Activated CD4-positive, alpha-beta T cell treated with anti-CD3 and anti-CD28 coated beads, Interleukin-2, amount 50 U/mL, for 4 hours (primary cell): ENCODE measurements at places on chromosomes 13 and 19.

GRCh38 chr13:49240017-49240416 is 7.7 kb upstream of the CDADC1 start:
- peak; percentile 37 for DNase-seq

DNA sequence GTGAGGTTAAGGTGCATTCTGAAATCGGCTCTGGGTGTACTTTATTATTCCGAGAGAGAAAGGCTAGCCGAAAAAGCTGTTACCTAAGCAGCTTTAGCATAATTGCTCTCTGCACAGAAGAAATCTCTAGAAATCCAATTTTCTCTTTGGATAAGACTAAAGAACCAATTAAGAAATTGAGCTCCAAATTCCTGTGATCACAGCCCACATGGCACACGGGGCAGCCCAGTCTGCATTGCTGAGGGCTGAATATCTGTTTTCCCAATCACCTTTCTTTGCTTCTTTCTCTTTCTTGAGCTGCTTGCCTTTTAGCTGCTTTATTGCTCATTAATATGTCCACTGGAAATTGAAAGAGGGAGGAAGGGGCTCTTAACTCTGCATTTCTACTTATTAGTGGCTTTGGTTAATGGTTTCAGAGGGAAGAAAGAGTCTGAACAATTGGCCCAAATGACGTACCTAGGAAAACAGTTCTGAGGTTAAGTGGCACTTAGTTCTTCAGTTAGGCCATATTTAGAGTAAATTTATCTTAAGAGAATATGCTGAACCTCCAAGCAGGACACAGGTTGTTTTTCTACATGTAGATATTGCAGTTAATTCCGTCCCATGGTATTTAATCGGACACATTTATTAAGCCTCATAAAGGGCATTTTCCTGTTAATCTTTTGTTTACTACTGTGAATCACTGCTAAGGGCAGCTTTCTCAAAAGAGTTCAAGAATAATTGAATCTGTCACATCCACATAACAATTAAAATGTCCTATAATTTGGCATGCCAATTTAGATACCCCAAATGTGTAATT is 265.7 kb downstream of the ABCC4 start:
- no peak for DNase-seq

- no peak for DNase-seq
Measured at GRCh38 chr13:84659359-84659661, 777.0 kb upstream of the SLITRK1 start.

DNA sequence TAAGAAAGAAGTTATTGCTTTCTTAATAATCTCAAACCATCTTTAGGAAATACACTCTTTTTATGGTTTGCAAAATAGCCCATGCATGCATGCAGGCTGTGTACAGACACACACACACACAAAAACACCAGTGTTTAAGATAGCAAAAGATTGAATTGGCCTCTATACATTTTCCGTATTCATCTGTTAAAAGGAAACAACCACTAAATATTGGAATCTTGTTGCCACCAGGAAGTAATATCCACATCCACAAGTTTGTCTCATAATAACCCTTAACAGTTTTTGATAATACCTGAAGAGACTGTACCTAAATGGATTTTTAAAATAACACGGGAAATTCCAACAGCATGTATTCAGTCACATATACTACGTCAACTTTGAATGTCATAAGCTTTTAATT is 7.3 kb upstream of the MAB21L1 start:
- DNase-seq: no peak

DNA sequence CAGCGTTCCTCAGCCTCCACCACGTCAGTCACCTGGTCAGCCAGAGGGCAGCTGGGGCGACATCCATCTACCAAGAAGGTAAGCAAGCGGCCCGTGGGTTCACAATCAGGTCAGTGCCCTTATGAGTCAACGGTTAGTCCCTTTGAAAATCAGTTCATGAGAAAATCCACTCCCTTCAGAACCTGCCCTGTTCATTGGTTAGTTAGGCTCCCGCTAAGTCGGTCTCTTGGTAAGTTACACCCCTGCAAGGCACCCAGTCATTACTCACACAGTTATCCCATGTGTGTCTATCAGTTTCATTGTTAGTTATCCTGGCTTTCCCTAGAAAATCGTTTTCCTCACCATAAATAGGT is 564 bp downstream of the SIGLECL1 start:
- DNase-seq: no peak

DNA sequence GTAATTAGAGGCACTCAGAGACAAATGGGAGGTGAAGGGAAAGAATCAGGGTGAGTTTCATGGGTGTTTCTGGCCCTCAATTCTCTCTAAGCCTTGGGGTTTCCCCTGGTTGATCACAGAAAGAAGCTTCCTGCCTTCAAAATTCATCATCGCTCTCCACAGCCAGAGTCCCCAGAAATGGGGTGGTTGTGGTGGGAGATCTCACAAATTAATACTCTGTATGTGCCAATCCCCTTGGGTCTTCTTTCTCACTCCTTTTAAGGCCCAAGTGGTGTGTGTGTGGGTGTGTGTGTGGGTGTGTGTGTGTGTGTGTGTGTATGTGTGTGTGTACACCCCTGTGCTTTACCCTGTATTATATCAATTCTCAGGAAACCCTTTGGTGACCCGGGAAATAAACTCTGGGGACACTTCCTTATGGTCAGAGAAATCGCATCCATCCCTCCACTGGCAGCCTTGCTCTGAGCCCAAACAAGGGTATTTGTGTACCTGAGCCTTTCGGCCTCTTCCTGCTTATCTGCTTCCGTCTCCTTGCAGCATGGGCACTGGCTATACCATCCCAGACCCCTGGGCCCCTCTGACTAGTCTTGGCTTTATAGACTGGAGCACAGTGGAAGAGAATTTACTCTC is 2.8 kb upstream of the FCGBP start:
- peak; percentile 62 for DNase-seq

DNA sequence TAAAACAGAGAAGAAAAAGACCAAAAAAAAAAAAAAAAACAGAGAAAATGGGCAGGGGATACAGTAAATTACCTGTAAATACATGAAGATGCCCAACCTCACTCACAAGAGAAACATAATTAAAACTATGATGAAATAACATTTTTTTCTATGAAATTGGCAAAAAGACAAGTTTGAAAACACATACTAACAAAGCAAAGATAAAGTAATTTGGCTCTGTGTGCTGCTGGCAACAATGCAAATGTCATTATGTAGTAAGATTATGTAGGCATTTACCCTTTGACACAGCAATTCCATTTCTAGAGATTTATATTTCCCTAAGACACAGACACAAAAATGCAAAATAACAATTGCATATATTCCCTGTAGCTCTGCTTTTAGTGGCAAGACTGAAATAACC is 20.2 kb downstream of the ZC3H13 start:
- DNase-seq: no peak

DNA sequence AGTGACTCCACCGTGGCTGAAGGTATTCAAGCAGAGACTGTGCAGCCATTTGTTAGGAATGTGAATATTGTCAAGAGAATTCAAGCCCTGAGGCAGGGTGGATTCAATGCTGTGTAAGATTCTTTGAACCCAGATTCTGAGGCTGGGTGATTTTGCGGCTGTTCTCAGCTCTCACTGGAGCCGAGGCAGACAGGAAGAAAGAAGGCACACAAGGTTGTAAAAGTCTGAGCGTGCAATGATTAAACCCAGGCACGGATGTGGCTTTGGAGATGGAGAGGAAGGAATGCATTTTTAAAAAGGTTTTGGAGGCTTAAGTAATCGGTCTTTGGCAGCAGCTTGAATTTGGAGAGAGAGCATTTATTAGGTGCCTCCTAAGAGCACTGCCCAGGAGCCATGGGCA is 187.9 kb downstream of the KATNAL1 start:
- no peak for DNase-seq

GRCh38 chr19:4578552-4579248 is 19.2 kb upstream of the SEMA6B start:
- DNase-seq: no peak

GRCh38 chr13:99389520-99390304 is 82.5 kb upstream of the GPR183 start:
- DNase-seq: no peak

DNA sequence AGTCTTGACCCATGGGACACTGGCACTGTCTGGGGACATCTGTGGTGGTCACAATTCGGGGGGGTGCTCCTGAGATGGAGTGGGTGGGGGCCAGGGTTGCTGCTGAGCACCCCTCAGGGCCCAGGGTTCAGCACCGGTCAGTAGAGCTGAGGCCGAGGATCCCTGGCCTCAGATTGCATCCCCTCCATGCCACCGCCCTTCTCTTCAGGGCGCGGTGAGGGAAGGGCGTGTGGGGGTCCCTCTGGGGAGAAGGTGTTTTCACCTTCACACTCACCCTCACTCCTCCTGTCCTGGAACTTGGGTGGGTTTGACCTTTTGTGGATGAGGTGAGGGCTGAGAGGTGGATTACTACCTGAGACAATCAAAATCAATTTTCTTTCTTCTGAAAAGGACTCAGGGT is 13.5 kb downstream of the GNA11 start:
- no peak for DNase-seq

- no peak for DNase-seq
Measured at GRCh38 chr19:44747739-44748425, 626 bp upstream of the BCL3 start.

GRCh38 chr13:29436291-29436690 is 159.2 kb downstream of the SLC7A1 start:
- DNase-seq: no peak

GRCh38 chr19:51025809-51026553 is 435 bp downstream of the KLK11 start:
- DNase-seq: no peak

DNA sequence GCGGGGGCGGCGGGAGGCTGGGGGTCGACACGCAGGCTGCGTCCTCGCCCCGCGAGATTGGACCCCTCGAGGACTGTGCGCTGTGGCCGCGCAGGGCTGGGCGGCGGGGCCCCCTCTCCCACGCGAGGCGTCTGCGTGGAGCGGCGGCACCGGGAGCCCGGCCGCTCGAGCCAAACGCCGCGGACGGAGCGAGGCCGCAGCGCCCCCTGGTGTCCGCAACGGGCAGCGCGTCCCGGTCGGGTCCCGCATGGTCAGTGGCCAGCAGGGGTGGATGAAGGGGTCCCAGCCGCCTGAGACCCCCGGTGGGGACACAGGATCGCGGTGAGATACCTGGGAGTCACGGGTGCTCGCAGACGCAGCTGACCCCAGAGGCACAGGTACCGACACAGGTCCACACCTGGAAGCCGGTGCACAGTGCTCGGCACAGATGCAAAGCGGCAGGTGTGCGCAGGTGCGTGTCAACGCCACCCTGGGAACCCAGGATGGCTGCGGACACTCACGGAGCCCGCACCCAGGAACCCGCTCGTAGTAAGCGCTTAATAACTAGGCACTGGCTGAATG is 2.1 kb upstream of the CIRBP start:
- DNase-seq: peak; percentile 49

- no peak for DNase-seq
Measured at GRCh38 chr19:51749979-51750378, 1.7 kb downstream of the FPR1 start.

GRCh38 chr13:99355267-99356011 is 48.2 kb upstream of the GPR183 start:
- DNase-seq: no peak

GRCh38 chr19:46019270-46019669 is 3.6 kb downstream of the PGLYRP1 start:
- DNase-seq: no peak
